ENCODE measurements at places on chromosomes 11 and 22.

DNA sequence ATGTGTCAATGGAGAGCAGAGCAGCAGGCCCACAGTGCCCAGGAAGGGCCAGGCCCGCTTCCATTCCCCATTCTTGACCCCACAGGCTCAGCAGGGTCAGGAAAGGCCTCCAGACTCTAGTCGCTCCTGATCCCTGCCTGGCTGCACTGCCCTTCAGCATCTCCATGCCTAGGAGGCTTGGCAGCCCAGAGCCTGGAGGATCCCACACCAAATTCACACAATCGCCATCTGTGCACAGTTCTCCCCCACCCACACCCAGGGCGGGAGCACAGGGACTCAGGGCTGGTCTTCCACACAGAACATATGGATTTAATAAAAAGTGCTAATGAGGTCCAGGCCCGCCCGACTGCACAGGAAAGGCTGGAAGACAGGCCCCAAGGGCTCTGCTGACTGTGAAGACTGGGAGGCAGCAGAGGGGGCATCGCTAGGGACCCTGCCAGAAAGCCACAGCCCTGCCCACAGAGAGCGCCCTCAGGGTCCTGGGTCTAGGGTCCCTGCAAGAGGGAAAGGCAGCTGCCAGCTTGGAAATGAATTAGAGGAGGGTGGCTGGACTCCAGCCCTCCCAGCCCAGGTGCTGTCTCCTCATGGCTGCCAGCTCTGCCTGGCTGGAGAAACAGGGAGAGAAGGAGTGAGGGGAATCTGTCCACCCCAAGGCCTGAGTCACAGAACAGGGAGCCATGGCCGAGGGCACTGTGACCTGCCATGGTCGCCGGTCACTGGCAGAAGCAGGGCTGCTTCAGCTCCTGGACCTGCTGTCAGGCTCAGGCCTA lies 39.7 kb downstream of the DKK3 start:
- DNase-seq: no peak

DNA sequence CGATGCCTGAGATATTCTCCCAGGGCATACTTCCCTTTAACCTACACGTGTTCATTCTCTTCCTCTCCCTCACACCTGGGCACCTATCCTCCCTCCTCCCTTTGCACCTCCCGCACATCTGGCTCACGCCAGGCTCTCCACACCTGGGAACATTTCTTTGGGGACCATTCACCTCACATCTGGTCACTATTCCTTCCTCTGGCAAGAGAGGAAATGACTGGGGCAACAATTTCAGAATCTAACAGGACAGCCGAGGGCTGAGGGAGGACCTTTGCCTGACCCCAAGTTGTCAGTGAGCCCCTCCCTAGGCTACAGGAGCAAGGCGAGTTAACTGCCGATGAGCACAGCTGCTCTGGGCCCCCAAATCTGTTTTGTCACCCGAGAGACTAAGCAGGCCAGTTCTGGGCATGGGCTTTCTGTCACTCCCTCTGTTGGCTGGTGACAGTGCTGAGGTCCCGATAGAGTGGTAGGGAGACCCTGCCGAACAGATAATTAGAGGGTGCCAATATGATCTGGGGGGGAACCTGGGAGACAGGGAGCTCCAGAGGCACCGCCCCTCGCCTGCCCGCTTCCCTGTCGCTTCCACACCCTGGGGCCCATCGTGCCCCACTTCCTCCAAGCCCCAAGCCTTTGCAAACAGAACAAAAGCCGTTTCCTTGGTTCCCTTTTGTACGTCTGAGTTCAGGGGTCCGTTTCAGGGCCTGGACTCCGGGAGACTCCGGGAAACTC lies 45.6 kb downstream of the EIF3F start:
- no peak for DNase-seq

GRCh38 chr11:121499405-121499804 lies 46.6 kb upstream of the SORL1-AS1 start:
- DNase-seq: no peak

DNA sequence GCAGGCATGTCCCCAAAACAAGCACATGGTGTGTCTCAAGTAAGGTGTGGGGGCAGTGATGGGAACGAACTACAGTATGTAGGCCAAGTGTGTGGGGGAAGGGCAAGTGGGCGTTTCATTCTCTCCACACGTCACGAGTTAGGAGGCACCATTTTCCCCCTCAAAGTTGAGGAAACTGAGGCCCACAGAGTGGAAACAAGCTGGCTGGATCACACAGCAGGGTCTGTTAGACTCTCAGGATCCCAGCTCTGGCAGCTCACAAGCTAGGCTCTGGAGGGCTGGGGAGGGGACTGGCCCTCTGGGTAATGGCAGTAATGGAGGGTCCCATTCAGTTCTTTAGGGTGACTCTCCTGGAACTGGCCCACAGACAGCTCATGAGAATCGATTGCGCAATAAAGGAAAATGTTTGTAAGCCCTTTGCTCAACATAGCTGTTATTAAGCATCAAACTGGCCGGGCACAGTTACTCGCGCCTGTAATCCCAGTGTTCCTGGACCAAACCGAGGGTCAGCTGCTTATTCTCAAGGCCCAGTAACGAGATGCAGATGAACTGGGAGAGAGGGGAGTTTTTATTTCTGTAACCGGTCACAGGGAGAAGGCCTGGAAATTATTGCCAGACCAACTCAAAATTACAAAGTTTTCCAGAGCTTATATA lies 24.1 kb upstream of the TUB start:
- DNase-seq: no peak

DNA sequence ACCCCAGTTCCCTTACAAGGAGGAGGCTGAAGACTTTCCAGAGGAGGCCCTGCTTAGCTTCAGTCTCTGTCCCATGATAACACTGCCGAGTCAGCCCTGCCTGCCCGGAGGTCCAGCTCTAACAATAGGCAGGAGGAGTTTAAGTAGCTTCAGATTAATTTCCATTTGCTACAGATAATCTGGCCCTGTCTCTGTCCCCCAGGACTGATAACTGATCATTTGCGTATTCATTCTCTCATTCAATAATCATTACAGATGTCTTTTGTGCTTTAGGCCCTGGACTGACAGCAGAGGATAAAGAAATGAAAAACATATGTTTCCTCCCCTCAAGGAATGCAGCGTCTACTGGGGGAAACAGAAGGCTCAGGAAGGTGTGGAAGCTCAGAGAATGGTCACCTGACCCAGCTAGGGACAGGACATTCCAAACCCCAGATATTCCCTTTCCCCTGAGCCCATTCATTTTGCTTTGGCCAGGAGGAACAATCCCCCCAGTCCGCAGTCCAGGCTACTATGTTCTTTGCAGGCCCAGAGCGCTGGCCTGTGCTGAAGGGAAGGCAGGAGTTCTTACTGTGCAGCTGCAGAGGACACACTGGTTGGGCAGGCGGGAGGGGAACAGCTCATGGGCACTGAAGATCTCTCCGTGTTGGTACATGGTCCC lies 20.8 kb downstream of the CHRDL2 start:
- DNase-seq: no peak

GRCh38 chr11:130128626-130129025 lies 31.0 kb upstream of the ST14 start:
- DNase-seq: no peak

GRCh38 chr11:108965306-108966001 lies 300.6 kb downstream of the DDX10 start:
- no peak for DNase-seq

DNA sequence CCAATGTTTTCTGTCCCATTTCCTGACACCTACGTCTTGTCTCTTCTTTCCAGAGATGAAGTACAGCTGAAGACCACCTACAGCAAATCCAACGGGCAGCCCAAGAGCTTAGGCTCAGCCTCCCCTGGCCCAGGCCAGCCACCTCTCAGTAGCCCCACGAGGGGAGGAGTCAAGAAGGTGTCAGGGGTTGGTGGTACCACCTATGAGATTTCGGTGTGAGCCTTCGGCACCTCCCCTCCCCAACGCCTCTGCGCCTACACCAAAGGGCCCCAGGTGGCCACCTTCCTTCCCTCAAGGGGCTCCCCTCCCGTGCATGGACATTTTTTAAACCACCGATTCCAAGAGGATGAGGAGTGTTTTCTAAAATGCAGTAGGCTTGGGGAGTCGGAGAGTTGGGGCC lies 12.2 kb downstream of the MED19 start:
- DNase-seq: no peak

Data from NCI-H187 treated with DMSO at 0.1 percent for 48 hours (cell line).